Naive B cell (primary cell): ENCODE measurements at places on chromosomes 12 and 14. TPM values are rescaled to one million over a fixed set of nuclear protein-coding genes. Genes with fewer than 3 reads are reported as not detected.
A peak's percentile ranks its signal among the peaks of the same experiment; 100 is the strongest.

DNA sequence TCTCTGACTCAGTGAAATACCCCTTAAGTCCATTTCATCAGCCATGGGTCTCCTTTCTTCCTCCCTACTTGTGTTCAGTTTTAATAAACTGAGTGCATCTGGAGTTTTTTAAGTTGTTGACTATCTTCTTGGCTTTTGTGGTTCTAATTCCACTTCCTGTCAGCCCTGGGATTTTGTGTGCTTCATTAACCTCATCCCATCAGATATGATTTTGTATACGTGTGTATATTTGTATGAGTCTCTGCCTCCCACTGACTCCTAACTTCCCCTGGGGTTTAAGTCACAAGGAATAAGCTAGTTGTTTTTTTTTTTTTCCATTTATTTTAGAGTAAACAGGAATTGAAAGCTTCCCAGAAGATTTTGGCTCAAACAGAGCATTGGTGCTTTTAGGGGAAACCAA, 62.7 kb downstream of the TTLL5 start:
- no peaks in the 10 kb centered on the region for H3K4me1 ChIP-seq
- H3K36me3 ChIP-seq: peaks cover 42% of the 10 kb centered on the region
- H3K27me3 ChIP-seq: no peaks in the 10 kb centered on the region
- no peak overlapping the region for H3K4me3 ChIP-seq
- no peak overlapping the region for H3K27ac ChIP-seq
- no peak for DNase-seq

GRCh38 chr14:64573109-64573508, 23.3 kb downstream of the PPP1R36 start:
- H3K4me1 ChIP-seq: no peaks in the 10 kb centered on the region
- H3K27ac ChIP-seq: no peak overlapping the region
- H3K36me3 ChIP-seq: no peaks in the 10 kb centered on the region
- H3K4me3 ChIP-seq: no peak overlapping the region
- H3K27me3 ChIP-seq: no peaks in the 10 kb centered on the region

DNA sequence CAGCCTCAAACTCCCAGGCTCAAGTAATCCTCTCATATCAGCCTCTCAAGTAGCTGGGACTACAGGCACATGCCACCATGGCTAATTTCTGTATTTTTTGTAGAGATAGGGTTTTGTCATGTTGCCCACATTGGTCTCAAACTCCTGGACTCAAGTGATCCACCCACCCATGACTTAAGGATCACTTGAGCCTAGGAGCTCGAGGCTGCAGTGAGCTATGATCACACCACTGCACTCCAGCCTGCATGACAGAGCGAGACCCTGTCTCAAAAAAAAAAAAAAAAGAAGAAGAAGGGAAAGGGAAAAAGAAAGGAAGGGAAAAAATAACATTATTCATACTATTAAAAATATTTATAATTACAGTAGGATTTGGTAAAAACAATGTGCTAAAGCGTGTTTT, 19.2 kb downstream of the EPS8 start:
- no peaks in the 10 kb centered on the region for H3K36me3 ChIP-seq
- H3K4me1 ChIP-seq: no peaks in the 10 kb centered on the region
- H3K27ac ChIP-seq: no peak overlapping the region
- DNase-seq: no peak

- H3K36me3 ChIP-seq: no peaks in the 10 kb centered on the region
- DNase-seq: no peak
- H3K27ac ChIP-seq: no peak overlapping the region
Observed at GRCh38 chr12:52558781-52559445, 6.0 kb upstream of the KRT71 start.

- DNase-seq: no peak
- H3K4me1 ChIP-seq: peaks cover 4% of the 10 kb centered on the region
- no peak overlapping the region for H3K4me3 ChIP-seq
- no peak overlapping the region for H3K27ac ChIP-seq
Observed at GRCh38 chr12:31218203-31219025, 107.5 kb downstream of the SINHCAF start.

DNA sequence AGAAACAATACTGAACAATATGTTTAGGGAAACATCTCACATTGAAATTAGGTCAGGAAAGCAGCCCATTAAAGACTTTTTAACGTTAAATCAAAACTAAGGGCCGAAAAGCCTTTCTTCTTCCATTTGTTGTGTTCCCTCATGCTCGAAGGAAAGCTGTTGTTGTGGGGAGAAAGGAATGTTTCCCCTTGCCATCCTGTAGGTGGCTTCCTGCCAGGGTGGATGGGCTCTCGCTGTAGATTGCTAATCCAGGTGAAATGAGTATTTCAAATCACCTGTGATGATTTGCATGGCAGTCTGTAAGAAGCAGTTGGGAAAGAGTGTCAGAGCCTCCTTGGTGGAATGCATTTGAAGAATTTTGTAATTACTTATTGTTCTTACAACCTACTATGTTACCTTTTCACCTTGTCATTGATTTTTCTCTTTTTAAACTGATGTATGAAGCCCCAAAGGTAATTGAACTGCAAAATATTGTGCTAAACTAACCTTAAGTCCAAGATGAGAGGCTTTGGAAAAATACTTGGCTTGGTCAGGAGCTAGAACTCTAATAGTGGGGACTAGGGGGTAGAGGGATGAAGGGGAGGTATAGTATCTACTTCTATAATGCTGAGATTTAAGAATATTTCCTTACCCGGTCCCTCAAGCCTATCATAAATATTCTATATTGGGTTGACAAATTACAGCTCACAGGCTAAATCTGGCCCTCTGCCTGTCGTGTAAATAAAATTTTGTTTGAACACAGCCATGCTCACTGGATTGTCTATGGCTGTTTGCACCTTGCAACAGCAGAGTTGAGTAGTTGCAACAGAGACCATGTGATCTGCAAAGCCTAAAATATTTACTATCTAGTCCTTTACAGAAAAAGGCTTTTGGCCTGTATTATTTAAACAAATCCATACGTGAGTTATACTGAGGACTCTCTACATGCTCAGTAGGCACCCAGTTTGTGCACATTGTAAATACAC, 7.7 kb upstream of the DCP1B start:
- no peak overlapping the region for H3K27ac ChIP-seq
- no peaks in the 10 kb centered on the region for H3K4me1 ChIP-seq
- no peak for DNase-seq
- H3K36me3 ChIP-seq: no peaks in the 10 kb centered on the region
- H3K27me3 ChIP-seq: peaks cover 4% of the 10 kb centered on the region

- peaks cover 9% of the 10 kb centered on the region for H3K36me3 ChIP-seq
- no peak for DNase-seq
- H3K27me3 ChIP-seq: no peaks in the 10 kb centered on the region
- no peak overlapping the region for H3K27ac ChIP-seq
- no peak overlapping the region for H3K4me3 ChIP-seq
Observed at GRCh38 chr14:102906616-102907302, 15.7 kb upstream of the AMN start.

The PCED1B gene
- 13.2 TPM for polyA plus RNA-seq

The CLEC4D gene
- polyA plus RNA-seq: not detected

- DNase-seq: no peak
- peak overlapping the region; percentile 99 for H3K4me3 ChIP-seq
- peaks cover 43% of the 10 kb centered on the region for H3K4me1 ChIP-seq
Observed at GRCh38 chr14:74085047-74085637, 386 bp downstream of the LIN52 start.

The RNASE7 gene
- not detected for polyA plus RNA-seq

- H3K27me3 ChIP-seq: peaks cover 4% of the 10 kb centered on the region
- H3K36me3 ChIP-seq: no peaks in the 10 kb centered on the region
- H3K4me3 ChIP-seq: no peak overlapping the region
- no peak overlapping the region for H3K27ac ChIP-seq
- H3K4me1 ChIP-seq: no peaks in the 10 kb centered on the region
- DNase-seq: no peak
Observed at GRCh38 chr12:21552635-21553328, 26.7 kb downstream of the SPX start.

The ACTR6 gene
- 33.0 TPM for polyA plus RNA-seq

DNA sequence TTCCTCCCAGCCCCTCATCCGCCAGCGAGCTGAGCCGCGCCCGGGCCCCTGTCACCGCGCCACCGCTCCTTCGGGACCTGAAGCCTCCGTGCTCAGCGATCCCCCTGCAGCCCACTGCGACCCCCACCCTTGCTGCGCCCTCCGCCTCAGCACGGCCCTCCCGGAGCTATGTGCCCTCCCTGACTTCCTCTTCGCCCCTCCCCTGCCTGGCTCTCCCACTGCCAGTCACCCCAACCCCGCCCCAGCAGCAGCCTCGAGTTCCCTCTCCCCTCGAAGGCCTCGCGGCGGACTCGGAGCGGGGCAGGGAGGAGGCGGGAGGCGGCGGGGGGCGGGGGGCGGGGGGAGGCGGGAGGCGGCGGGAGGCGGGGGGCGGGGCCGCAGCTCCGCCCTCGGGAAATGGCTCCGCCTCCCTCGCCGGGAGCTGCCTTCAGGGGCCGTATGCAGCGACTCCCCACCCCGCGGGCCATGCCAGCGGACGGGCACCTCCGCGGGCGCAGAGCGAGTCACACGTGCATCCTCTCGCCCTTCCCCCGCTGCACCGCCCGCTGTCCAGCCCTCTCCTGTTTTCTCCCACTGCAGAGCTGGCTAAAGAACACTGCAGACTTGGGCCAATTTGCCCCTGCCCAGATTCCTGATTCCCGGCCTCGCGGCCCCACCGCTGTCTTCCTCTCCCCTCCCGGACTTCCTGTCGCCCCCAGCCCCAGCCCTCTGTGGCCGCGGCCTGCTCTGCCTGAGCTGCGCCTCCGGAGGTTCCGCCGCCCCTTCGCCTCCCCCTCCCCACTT, 29.1 kb upstream of the ADIPOR2 start:
- no peaks in the 10 kb centered on the region for H3K27me3 ChIP-seq
- H3K4me3 ChIP-seq: peak overlapping the region; percentile 91
- peaks cover 22% of the 10 kb centered on the region for H3K4me1 ChIP-seq
- peak; percentile 69 for DNase-seq
- H3K27ac ChIP-seq: peak overlapping the region; percentile 88
- H3K36me3 ChIP-seq: no peaks in the 10 kb centered on the region

The IL23A gene
- 11.3 TPM for polyA plus RNA-seq

DNA sequence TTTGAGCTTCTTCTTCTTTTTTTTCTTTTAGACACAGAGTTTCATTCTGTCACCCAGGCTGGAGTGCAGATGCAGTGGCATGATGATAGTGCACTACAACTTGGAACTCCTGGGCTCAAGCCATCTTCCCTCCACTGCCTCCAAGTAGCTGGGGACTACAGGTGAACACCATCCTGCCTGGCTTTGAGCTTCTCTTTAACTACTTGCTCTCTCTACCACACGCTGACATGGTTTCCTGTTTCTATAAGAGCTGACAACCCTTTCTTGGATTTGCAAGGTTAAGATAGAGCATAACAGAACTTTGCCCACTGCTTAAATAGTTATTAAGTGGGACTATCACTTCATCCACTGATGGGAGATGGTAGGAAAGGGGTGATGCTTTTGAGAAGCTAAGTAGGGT, 82.4 kb upstream of the SLC38A2 start:
- DNase-seq: no peak
- H3K4me1 ChIP-seq: peaks cover 67% of the 10 kb centered on the region
- H3K36me3 ChIP-seq: peaks cover 5% of the 10 kb centered on the region
- H3K4me3 ChIP-seq: no peak overlapping the region
- H3K27ac ChIP-seq: no peak overlapping the region
- no peaks in the 10 kb centered on the region for H3K27me3 ChIP-seq

The LRRC10 gene
- not detected for polyA plus RNA-seq

- no peaks in the 10 kb centered on the region for H3K36me3 ChIP-seq
- no peak for DNase-seq
- H3K27me3 ChIP-seq: no peaks in the 10 kb centered on the region
- no peak overlapping the region for H3K4me3 ChIP-seq
- H3K4me1 ChIP-seq: no peaks in the 10 kb centered on the region
Observed at GRCh38 chr12:107027636-107028053, 40.7 kb upstream of the MTERF2 start.

The KIF26A gene
- polyA plus RNA-seq: not detected

GRCh38 chr12:57213763-57214397, 2.7 kb upstream of the NXPH4 start:
- no peak overlapping the region for H3K27ac ChIP-seq
- peak overlapping the region; percentile 85 for H3K4me3 ChIP-seq
- peaks cover 49% of the 10 kb centered on the region for H3K4me1 ChIP-seq
- H3K36me3 ChIP-seq: no peaks in the 10 kb centered on the region
- DNase-seq: no peak

GRCh38 chr12:62331306-62331705, 71.1 kb downstream of the USP15 start:
- H3K36me3 ChIP-seq: peaks cover 13% of the 10 kb centered on the region
- no peak overlapping the region for H3K4me3 ChIP-seq
- no peaks in the 10 kb centered on the region for H3K27me3 ChIP-seq

DNA sequence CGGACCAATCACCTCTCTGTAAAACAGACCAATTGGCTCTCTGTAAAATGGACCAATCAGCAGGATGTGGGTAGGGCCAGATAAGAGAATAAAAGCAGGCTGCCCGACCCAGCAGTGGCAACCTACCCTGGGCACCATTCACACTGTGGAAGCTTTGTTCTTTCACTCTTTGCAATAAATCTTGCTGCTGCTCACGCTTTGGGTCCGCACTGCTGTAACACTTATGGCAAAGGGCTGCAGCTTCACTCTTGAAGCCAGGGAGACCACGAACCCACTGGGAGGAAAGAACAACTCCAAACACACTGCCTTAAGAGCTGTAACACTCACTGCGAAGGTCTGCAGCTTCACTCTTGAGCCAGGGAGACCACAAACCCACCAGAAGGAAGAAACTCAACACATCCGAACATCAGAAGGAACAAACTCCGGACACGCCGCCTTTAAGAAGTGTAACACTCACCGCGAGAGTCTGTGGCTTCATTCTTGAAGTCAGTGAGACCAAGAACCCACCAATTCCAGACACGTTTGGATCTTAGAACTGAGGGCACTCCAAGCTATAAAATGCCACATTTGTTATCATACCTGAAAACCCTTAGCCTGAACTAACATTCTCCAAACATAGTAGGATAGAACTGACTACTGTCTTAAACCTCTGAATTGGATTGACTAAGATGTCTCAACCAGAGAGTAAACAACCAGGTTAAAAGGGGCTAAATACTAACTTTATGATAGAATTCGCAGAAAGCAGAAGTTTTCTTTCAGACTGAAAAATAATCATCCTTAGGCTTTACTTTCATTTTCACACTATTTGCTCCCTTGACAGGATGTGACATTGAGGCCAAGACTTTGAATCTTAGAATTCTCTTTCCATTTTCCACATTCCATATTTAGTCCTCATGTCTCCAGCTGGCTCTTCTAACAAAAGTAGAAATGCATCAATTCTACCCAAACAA, 33.6 kb downstream of the CDKL1 start:
- peak overlapping the region; percentile 96 for H3K4me3 ChIP-seq
- H3K27me3 ChIP-seq: no peaks in the 10 kb centered on the region
- peak overlapping the region; percentile 97 for H3K27ac ChIP-seq
- peak; percentile 14 for DNase-seq

- DNase-seq: no peak
- H3K4me1 ChIP-seq: peaks cover 37% of the 10 kb centered on the region
- no peak overlapping the region for H3K27ac ChIP-seq
- no peaks in the 10 kb centered on the region for H3K27me3 ChIP-seq
- peaks cover 3% of the 10 kb centered on the region for H3K36me3 ChIP-seq
Observed at GRCh38 chr12:92259696-92260251, 114.1 kb upstream of the BTG1 start.

The AKAP3 gene
- 2.3 TPM for polyA plus RNA-seq

The NPFF gene
- not detected for polyA plus RNA-seq

GRCh38 chr12:112778400-112778799, 13.1 kb upstream of the RPH3A start:
- H3K27me3 ChIP-seq: peaks cover 24% of the 10 kb centered on the region
- no peak overlapping the region for H3K4me3 ChIP-seq
- no peak for DNase-seq
- no peaks in the 10 kb centered on the region for H3K36me3 ChIP-seq
- H3K27ac ChIP-seq: no peak overlapping the region

- H3K36me3 ChIP-seq: no peaks in the 10 kb centered on the region
- H3K4me1 ChIP-seq: no peaks in the 10 kb centered on the region
- H3K27ac ChIP-seq: no peak overlapping the region
- DNase-seq: no peak
Observed at GRCh38 chr12:59977779-59978178, 381.9 kb downstream of the SLC16A7 start.
